Urinary bladder (tissue), 4 donors: ENCODE measurements at places on chromosomes 2 and 18. TPM values are rescaled to one million over a fixed set of nuclear protein-coding genes. Genes with fewer than 3 reads are reported as not detected.

DNA sequence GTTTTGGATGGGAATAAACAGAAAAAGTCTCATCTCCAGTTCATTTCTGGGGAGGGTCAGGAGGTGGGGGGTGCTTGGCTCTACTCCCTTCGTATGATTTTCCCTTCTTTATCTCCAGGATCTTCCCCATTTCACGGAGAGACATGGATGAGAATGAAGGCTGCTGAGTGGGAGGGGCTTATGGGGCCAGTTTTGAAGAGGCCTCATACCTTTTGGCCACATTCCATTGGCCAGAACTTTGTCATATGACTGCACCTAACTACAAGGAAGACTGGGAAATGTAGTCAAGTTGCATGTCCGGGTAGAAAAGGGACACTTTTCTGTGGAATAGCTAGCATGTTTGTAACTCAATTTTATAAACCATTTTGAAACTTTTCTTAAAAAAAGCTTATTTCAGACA is 117.6 kb downstream of the NEDD4L start:
- DNase-seq, result no peak

GRCh38 chr2:172701250-172701649 is 34.4 kb upstream of the RAPGEF4 start:
- DNase-seq, result no peak

- DNase-seq, result no peak
These were observed 25.1 kb upstream of the CAB39 start for GRCh38 chr2:230687498-230687897.

REG3G gene
- polyA plus RNA-seq, result 0.30 TPM

- no peak for DNase-seq
These were observed 749.5 kb upstream of the RAB6C start for GRCh38 chr2:129229830-129230441.

NCKAP5 gene
- 0.32 TPM for polyA plus RNA-seq
